ENCODE measurements at places on chromosomes 3 and 15.
A peak's percentile ranks its signal among the peaks of the same experiment; 100 is the strongest.

DNA sequence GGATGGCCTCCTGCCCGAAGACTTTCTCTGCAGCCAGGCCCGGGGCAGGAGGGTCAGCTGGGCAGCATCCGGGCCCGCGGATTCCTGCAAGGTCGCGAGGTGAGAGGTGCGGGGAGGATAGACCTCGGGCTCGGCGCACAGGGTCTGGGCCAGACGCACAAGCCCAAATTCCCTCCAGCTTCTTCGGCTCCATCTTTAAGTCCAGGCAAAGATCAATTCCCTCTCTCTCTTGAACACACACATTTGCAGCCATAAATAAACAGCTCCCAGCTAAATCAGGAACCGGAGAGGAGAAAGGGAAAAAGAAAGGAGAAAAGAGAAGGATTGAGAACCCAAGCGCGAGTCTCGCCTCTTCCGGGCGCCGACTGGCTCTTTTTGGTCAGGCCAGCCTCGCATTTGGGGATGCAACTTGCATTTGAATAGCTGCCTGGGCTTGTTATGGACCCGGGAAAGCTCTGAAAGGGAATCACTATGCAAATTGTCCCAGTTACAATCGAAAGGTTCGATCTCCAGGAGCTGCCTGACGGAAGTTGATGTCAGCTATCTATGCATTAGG lies 14.5 kb upstream of the ONECUT1 start:
- DNase-seq = no peak

- DNase-seq = no peak
These were observed 156.6 kb downstream of the MCTP2 start for GRCh38 chr15:94387849-94388441.

DNA sequence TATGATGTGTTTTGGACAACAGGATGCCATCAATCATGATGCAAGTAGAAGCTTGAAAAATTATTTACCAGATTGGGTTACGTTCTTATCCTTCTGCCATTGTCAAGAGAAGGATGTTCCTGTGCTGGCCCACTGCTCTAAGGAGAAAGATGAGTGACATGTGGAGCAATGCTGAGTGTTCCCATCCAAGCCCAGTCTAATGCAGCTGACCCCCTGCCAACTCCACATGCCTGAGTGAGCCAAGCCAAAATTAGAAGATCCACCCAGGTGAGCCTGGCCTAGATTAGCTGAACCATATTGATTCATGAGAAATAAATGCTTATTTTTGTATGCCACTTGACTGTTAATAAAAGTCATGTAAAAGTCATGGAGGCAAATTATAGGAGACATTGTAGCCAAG lies 446.5 kb downstream of the CNTN3 start:
- no peak for DNase-seq

- DNase-seq = no peak
These were observed 47.0 kb upstream of the CFAP161 start for GRCh38 chr15:81087066-81087465.

- peak; percentile 20 for DNase-seq
These were observed 53.4 kb upstream of the CCDC174 start for GRCh38 chr3:14598143-14598569.

DNA sequence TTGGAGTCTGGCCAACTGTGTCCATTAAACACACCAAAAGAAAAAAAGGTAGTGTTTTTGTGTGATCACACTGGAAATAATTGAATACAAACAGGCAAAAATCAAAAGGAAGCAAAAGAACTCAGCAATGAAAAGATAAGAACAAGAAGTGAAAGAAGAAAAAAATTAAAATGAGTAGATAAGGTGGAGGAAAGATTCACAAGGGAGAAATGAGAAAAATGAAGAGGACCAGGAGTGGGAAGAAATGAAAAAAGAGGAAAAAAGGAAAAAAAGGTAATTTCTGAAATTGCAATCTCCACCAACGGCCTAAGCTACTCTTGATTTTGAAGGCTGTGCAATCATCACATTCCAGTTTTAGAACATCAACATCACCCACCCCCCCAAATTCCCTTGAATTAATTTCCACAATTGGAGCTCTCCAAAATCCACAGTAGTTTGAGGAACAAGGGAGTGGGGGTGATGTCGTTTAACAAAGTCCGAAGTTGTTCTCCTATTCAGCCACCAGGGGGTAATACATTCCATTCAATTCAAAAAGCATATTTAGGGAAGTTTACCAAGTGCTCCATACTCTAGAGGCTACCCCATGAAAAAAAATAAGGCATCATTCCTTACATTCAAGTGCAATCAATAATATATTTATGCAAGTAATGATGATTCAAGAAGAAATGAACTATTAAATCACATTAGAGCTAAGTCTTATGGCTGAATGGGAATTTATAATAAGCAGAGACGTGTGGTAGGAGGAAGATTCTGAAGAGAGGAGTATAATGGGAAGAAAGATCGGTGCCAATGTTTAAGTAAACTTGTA lies 37.4 kb downstream of the ZNF860 start:
- DNase-seq = no peak

GRCh38 chr3:88410259-88410658 lies 260.5 kb downstream of the C3orf38 start:
- no peak for DNase-seq

DNA sequence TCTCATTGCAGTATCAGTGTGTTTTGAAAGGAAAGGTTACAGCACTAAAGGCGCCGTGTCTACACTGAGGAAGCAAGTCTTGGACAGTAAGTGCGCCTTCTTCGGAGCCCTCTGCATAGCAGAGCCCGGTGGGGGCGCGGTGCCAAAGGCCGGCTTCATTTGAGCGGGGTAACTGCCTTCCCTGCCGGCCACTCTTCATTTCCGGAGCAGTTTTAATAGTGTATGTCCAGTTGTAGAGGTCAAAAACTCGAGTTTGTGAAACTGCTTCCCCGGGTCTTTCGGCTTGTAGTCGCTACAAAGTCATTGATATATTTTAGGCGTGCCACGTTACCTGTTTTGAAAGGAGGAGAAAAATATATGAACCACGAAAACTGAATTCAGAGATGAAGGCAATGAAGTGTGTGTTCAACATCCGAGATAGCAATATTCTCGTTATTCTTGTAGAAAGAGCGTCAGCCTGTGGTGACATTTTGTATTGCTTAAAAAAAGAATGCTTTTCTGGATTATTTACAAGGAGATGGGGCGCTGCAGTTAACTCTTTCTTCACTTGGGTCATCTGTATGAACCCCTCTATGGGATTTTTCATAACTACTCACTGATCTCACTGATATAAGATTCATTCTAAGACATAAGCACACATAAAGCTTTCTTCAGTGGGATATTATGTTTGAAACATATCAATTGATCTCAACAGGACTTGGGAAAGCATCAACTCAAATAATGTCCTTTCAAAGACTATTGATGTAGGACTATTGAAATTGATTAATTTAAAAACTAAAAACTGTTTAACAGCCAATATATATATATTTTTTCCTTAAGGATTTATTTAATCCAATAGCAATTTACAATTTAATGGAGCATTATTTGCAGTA lies 3.0 kb downstream of the ALCAM start:
- peak; percentile 12 for DNase-seq

- DNase-seq = no peak
These were observed 9.1 kb upstream of the SYN2 start for GRCh38 chr3:11995120-11995519.

DNA sequence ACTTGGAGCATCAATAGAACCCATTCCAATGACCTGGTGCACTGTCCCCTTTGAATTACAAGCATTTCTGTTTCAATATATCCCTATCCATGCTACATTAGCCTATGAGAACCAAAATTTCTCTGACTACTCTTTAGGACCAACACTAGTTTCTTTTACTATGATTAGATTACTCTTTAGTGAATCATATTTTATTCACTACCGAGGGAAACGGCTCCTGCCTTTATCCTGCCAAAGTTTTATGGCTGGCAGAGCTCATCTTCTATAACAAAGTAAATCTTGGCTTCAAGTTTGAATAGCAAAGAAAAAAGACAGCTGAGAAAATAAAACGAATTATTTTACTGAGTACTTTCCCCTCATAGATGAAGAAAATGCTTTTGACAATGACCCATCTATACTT lies 120.9 kb downstream of the SLC9A9 start:
- DNase-seq = no peak

- no peak for DNase-seq
These were observed 244.5 kb downstream of the SLC9A9 start for GRCh38 chr3:143603774-143604173.

DNA sequence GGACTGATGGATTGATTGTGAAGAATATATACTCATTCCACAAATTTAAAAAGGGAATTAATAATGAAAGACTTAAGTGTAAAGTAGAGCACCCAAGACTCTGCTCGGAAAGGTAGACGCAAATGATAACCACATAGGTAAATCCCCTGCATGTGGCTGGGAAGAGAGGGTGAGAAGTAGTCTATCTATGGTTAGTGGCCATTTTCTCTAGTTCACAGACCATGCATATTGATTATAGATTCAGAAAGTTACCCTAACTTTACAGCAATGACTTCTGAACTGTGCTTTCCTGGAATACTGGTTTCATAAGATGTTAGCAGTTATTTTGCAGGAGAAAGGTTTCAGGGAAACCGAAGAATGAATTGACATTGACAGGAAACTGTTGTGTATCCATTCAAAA lies 51.7 kb downstream of the CASR start:
- no peak for DNase-seq

GRCh38 chr3:129348734-129349133 lies 70.1 kb downstream of the HMCES start:
- DNase-seq = no peak

DNA sequence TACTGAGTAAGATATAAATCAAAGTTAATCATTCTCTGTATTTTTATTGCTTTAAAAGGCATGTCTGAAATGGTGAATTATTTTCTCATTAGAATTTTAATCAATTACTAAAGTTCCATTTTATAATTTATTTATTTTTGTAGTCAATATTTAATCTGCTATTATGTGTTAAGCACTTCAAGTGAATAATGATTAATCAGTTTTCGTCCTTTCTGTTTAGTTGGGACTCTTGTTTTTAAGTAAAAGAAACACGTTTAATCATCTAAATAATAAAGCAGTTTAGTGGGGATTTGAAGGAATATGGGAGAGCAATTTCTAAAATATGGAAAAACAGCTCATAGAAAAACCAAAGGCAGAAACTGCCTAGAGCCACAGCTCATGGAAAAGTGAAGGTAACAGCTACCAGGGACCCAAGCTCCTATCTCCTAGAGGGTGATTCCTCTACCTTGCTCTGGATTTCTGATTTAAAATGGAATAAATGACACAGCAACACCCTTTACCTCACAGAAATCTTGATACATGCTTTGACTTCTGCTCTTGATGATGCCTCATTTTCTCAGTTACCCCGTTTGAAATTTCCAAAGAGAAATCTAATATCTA lies 28.0 kb upstream of the SUCNR1 start:
- no peak for DNase-seq

- no peak for DNase-seq
These were observed 502.8 kb downstream of the IGSF11 start for GRCh38 chr3:118531816-118532215.

GRCh38 chr3:34301313-34301712 lies 502.9 kb downstream of the PDCD6IP start:
- DNase-seq = no peak

DNA sequence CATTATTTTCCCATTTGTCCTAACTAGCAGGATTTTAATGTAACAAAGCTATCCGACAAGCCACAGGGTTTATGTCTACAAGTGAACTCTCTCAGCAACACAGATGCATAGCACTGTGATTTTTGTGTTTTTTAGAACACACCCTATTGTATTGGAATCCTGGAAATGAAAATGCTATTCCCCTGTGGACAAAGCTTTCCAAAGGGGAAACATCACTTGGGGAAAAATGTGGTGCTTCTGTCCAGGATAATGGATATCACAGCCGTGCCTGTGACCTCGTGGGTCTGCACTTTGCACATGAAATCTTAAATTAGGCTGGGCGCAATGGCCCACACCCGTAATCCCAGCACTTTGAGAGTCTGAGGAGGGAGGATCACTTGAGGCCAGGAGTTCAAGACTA lies 60.6 kb downstream of the EFCAB12 start:
- no peak for DNase-seq

DNA sequence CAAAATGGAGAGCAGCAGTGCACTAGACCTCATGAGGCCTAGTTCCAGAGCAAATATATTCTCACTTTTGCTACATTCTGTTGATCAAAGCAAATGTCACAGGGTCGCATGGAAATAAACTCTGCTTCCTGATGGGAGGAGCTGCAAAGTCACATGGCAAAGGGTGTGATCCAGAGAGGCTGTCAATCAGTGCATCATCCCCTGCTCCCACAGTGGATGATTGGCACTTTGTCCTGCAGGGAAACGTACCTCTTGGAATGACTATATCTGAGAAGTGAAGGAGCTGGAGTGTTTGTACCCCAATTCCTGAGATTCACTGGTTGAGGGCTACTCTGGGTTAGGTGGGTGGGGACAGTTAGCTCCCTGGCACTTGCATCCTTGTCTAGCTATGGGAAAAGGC lies 195.1 kb upstream of the CTDSPL start:
- no peak for DNase-seq

GRCh38 chr15:81880314-81880713 lies 165.5 kb downstream of the MEX3B start:
- no peak for DNase-seq

- no peak for DNase-seq
These were observed 70.2 kb upstream of the BFSP2 start for GRCh38 chr3:133329626-133330025.

- DNase-seq = no peak
These were observed 60.1 kb upstream of the DAZL start for GRCh38 chr3:16665282-16665741.

DNA sequence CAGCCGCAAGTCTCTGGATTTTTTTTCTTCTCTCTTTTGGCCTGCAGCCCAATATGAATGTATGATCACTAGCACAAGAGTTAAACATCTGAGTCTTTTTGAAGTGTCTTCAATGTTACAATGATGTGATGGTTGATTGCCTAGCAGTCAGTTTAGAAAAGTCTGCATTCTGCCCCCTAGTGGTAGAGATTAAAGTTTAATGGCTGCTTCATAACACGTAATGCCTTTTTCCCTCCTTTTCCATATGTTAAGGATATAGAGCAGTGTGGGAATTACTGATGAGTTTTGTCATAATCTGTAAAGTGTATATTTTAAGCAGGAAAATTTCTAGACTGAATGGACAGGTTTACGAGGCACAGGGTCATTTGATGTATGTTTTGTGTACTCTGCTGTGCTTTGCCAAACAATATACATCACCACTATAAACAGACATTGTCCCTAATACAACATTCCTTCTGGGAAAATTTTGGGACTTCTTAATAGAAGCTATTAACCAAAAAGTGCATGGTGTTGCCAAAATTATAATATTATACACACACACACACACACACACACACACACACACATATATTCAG lies 1038.5 kb upstream of the NR2F2 start:
- no peak for DNase-seq

Measured in stimulated activated naive CD4-positive, alpha-beta T cell treated with Interleukin-2 at 50 U/mL for 16 hours (primary cell).